Nephron progenitor cell (in vitro differentiated cells): ENCODE measurements at places on chromosomes 4 and X.

- no peak for DNase-seq
These were observed 46.2 kb downstream of the MAGEB5 start for GRCh38 chrX:26262121-26262523.

GRCh38 chr4:82969414-82969813, 41.2 kb downstream of the LIN54 start:
- no peak for DNase-seq

- no peak for DNase-seq
These were observed 22.4 kb downstream of the TLR2 start for GRCh38 chr4:153706519-153706918.

DNA sequence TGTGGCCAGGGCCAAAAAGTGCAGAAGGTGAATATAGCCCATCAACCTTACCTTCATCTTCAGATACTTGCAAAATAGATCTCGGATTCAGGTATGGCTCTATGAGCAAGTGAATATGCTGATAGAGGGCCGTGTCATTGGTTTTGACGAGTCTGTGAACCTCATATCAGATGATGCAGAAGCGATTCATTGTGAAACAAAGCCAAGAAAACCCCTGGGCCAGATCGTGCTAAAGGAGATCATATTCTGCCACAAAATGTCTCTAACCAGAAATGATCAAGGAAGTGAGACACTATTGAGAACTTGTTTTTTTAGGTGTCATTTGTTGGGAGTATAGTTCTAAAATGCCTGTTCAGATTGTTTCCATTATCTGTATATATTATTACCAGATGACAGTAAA, 48.3 kb downstream of the PDK3 start:
- DNase-seq: no peak

DNA sequence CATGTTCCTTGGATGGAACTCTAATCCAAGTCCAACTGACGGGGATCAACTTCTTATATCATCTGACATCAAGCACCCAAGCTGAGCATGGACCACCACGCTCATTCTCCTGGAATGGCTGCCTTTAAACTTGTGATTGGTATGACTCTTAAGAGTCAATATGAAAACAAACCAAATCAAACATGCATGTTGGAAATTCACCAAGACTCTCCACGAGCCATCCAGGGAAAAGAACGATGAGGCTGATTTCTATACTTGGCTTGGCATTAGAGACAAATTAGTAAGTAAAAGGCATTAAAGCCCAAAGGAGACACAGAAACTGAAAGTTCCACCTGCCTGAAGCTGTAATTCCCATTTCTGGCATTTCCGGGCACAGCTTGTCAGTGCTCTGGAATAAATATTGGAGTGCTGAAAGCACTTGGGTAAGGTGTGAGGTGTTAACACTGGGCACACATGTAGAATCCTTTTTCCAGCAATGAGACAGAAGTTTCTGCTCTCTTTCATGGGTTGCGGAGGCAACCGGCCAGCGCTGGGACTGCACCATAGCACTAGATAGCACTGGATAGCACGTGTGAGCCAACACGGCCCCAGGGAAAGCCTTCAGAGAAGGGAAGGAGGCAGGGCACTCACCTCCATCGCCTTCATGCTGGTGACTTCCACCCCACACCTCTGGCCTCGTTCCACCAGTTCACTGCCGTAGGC, 42.1 kb upstream of the CENPU start:
- no peak for DNase-seq
